ENCODE measurements at places on chromosomes 12 and 14.

DNA sequence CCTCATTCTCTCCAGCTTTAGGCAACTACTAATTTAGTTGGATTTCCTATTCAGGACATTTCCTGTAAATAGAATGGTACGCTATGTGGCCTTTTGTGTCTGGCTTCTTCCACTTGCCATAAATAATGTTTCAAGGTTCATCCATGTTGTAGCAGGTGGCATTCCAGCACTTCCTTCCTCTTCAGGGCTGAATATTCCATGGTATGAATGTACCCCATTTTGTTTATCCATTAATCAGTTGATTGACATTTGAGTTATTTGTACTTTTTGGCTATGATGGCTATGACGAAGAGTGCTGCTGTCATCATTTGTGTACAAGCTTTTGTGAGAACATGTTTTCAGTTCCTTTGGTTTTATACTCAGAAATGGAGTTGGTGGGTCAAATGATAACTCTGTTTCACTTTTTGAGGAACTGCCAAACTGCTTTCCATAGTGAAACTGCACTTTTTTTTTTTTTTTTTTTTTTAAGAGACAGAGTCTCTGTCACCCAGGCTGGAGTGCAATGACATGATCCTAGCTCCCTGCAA lies 6.5 kb upstream of the CDK2AP1 start:
- DNase-seq: no peak

DNA sequence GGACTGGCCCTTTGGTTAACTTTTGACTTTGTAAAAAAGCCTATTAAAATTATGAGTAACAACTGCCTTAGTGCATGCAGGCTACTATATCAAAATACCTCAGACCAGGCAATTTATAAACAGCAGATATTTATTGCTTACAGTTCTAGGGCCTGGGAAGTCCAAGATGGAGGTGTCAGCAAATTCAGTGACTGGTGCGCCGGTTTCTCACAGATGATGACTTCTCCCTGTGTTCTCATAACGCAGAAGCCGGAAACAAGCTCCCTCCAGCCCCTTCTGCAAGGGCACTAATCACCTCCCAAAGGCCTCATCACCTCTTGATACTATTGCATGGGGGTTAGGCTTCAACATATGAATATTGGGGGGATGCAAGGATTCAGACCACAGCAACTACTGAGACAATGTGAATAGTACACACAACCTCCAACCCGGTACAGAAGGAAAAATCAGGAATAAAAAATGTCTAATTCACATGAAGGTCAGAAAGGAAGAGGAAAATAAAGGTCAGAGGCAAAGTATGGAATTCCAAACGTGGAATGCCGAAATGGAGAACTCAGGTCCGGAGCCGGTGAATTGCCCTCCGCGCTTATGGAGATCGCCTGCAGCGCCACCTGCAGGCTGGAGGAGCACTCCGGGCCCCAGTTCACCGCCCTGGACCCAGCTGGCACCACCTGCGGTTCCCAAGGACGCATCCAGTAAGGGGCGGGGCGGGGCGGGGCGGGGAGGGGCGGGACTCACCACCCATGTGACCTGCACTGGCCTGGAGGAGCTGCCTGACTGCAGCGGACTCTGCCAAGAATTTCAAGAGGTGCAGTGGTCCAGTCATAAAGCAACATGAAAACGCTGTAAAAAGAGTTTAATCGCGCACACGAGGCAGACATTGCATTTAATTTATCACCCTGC lies 203.4 kb downstream of the KIF26A start:
- no peak for DNase-seq

GRCh38 chr14:103456167-103456835 lies 66.3 kb downstream of the CKB start:
- no peak for DNase-seq

- DNase-seq: no peak
These were observed 168.3 kb downstream of the NEDD1 start for GRCh38 chr12:97075161-97075933.

- DNase-seq: no peak
These were observed 24.6 kb downstream of the FAM222A start for GRCh38 chr12:109738209-109738608.

- no peak for DNase-seq
These were observed 93.8 kb downstream of the TRAFD1 start for GRCh38 chr12:112219195-112219594.

- no peak for DNase-seq
These were observed 18.8 kb downstream of the GNG2 start for GRCh38 chr14:51879170-51879569.

Data from Jurkat, Clone E6-1 (cell line).